ENCODE measurements at places on chromosomes 1 and 21.

GRCh38 chr21:31972622-31973021 lies 99.8 kb downstream of the HUNK start:
- DNase-seq: no peak

GRCh38 chr1:203447151-203447550 lies 28.5 kb upstream of the PRELP start:
- no peak for DNase-seq

DNA sequence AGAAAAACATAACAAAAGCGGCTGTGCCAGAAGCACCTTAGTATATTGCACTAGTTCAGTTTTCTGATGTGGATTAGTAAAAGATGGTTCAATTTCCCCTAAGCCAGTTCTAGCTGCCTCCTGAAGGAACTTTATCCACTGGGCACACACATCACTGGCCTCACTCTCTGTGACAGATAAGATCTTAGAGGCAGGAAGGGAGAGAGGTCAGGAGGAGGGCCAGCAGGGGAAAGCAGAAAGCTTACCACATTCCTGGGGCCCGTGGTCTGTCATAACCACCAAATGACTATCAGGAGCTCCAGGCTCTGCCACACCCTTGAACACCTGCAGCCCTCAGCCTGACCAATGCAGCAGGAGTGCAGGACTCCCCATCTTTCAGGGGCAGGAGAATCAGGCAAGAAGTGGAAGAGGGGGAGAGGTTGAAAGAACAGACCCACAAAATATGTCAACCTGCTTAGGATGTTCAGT lies 37.8 kb downstream of the LRRC71 start:
- no peak for DNase-seq

DNA sequence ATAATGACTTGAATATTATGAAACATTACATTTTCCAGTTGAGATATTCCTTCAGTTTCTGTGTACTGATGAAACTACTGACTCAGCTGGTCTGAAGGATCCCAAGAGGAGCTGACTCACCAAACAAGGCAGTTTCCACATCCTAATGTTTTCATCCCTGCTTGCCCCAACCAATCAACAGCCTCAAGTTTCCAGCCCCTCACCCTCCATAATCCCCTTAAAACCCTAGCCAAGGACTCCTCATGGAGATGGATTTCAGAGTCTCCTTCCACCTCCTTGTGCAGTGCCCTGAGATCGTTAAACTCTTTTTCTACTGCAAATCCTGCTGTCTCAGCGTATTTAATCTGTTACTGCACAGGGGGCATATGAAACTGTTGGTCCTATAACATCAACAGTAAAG lies 83.1 kb upstream of the HAO2 start:
- no peak for DNase-seq

- DNase-seq: no peak
Observed at GRCh38 chr1:183278739-183279591, 92.9 kb downstream of the LAMC2 start.

GRCh38 chr1:41468122-41468762 lies 16.2 kb downstream of the EDN2 start:
- DNase-seq: no peak

- DNase-seq: no peak
Observed at GRCh38 chr1:214550857-214551435, 456 bp downstream of the PTPN14 start.

GRCh38 chr1:8718850-8719361 lies 98.5 kb downstream of the RERE start:
- DNase-seq: no peak

GRCh38 chr21:45089964-45090363 lies 15.6 kb downstream of the ADARB1 start:
- DNase-seq: no peak
